NCI-H1436 treated with DMSO at 0.1 percent for 48 hours (cell line): ENCODE measurements at places on chromosomes 6 and 20.

- no peak for DNase-seq
These were observed 10.1 kb upstream of the GMEB2 start for GRCh38 chr20:63636752-63637628.

GRCh38 chr20:63108247-63108646 lies 101.5 kb upstream of the BHLHE23 start:
- DNase-seq, result no peak

GRCh38 chr6:2135401-2135800 lies 110.0 kb downstream of the GMDS start:
- no peak for DNase-seq

DNA sequence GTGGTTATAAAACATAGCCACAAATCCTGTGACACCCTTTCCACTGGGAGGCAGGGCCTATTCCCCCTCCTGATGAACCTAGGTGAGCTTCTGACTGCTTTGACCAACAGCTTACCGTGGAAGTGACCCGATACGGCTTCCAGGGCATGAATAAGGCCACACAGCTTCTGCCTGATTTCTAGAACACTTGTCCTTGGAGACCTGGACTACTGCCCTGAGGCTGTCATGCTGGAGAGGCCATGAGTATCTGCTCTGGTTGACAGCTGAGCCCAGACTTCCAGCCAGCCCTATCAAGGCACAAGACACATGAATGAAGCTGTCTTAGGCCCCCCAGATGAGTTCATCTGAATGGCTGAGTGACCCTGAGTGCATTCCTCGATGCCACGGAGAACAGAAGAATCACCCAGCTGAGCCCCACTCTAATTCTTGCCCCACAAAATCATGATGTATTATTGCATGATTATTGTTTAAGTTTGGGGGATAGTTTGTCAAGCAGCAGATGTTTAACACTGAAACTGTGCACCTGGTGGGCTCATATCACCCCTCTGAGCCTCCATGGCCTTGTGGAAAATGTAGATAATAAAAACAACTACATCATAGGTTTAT lies 16.6 kb downstream of the TP53RK start:
- DNase-seq, result no peak

DNA sequence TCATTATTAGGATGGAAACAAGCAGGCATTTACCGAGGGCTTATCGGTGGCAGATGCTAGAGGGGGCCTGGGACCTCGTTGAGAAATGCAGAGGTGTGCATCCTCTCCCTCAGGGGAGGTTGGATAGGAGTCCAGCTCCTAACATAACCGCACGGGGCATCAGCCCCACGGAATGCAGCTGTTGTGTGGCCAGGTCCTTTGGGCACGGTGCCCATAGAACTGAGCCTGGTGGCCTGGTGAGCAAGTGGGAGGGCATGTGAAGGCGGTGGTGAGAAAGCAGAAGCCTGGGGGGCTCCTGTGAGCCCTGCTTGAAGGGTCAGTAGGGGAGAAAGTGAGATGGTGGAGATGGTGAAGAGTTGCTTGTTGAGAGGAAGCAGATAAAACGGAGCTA lies 143.7 kb downstream of the CDH26 start:
- DNase-seq, result no peak

- DNase-seq, result no peak
These were observed 41.0 kb downstream of the METTL24 start for GRCh38 chr6:110317189-110317588.

GRCh38 chr6:38167598-38167997 lies 348.1 kb downstream of the ZFAND3 start:
- DNase-seq, result no peak

DNA sequence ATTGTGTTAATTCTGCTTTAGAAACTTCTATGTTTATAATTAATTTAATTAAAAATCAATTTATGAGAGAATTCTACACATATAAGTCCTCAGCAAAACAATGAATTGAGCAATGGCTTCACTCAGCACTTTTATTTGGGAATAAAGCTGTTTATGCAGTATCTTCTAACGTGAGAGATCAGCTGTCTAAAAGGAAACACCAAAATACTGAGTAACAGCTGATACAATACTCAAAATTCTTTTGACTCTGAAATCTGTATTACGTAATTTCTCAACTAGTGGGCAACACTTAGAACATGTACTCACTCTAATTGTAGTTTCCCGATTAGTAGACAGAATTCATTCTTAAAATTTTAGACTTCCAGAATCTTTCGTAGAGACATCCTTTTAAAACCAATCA lies 49.8 kb downstream of the MAP3K7 start:
- DNase-seq, result no peak

- no peak for DNase-seq
These were observed 7.7 kb upstream of the TMEM181 start for GRCh38 chr6:158552055-158552795.

- no peak for DNase-seq
These were observed 241.0 kb downstream of the DLL1 start for GRCh38 chr6:170049641-170050561.

DNA sequence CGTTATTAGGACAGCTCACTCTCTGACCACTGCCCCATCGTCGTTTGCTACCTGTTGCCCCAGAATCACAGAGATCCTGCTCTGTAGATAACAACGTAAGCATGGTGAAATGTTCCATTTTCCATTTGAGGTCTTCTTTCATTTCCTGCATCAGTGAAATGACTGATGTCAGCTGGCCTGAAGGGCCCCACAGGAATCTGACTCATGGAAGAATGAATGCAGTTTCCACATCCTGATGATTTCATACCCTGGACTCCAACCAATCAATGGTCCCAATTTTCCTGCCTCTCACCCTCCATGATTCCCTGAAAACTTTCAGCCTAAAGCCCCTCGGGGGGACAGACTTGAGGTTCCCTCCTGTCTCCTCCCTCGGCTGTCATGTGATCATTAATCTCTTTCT lies 394.4 kb upstream of the CDH4 start:
- no peak for DNase-seq

GRCh38 chr6:145453376-145453775 lies 281.9 kb downstream of the EPM2A start:
- no peak for DNase-seq

GRCh38 chr6:16124198-16125180 lies 4.4 kb upstream of the MYLIP start:
- DNase-seq, result no peak

DNA sequence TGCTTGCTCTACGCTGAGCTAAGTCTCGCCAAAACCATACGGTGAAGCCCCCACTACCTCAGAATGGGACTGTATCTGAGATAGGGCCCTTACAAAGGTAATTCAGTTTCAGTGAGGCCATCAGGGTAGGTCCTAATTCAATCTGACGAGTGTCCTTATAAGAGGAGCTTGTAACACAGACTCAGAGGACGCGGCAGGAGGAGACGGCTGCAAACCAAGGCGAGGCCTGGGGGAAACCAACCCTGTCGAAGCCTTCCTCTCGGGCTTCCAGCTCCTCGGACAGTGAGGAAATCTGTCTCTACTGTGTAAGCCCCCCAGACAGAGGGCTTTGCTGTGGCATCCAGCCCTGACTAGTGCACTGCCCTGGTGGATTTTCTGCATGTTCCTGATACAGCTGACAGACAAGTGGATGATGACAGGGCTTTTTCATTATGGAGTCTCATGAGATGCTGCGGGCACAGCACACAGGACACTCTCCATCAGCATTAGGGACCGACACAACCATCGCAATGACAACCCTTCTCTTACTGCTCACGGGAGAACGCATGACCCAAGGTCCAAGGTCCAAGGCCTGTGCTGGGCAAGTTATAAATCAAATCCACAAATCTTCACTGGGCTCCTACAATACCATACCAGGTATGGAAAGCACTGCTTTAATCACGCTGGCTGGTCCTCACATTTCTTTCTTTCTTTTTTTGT lies 48.2 kb downstream of the SSR1 start:
- no peak for DNase-seq

DNA sequence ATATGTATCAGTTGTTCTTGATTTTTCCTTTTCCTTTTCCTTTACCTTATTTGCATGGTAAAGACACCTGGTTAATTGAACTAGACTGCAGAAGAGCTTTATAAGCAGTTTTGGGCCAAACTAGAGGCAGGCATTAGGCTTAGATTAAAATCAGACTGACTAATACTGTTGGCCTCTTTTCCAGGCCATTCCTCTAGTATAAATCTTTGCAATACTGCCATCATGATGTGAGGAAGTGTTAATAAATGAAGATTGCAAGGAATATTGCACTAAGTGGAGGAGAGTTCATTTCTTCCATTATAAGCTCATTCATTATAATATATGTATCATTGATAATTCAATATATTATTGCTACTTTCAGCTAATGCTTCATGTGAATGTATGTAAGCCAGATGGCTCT lies 163.8 kb downstream of the MMUT start:
- no peak for DNase-seq

DNA sequence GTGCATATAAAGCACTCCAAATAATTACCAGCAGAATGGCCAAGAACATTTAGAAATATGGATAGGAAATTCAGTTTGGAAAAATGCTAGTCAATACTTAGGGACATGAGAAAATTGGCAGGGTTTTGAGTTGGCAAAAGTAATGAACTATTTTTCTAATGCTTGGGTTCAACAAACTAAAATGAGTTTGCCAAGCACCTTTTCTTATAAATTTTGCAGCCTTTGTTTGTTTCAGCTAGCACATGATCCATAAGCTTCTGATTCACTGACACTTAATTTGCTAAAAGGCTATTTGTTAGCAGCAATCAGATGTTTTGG lies 324.8 kb downstream of the QKI start:
- DNase-seq, result no peak

DNA sequence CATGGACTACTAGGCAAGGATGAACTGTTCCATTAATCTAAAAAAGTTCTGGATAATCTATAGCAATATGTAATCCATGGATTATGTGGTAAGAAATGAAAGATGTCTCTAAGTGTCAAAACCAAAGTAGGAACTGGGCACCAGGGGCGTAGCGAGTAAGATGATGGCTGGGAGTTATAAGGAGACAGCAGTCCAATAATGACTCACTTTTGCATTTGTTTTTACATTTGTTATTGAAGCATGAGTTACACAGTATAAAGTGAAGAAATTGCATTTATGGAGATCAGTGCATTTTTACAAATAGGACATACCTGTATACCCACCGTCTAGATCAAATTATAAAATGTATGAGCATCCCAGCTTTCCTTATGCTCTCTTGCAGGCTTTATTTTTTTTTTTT lies 878.5 kb upstream of the MAP3K7 start:
- no peak for DNase-seq

DNA sequence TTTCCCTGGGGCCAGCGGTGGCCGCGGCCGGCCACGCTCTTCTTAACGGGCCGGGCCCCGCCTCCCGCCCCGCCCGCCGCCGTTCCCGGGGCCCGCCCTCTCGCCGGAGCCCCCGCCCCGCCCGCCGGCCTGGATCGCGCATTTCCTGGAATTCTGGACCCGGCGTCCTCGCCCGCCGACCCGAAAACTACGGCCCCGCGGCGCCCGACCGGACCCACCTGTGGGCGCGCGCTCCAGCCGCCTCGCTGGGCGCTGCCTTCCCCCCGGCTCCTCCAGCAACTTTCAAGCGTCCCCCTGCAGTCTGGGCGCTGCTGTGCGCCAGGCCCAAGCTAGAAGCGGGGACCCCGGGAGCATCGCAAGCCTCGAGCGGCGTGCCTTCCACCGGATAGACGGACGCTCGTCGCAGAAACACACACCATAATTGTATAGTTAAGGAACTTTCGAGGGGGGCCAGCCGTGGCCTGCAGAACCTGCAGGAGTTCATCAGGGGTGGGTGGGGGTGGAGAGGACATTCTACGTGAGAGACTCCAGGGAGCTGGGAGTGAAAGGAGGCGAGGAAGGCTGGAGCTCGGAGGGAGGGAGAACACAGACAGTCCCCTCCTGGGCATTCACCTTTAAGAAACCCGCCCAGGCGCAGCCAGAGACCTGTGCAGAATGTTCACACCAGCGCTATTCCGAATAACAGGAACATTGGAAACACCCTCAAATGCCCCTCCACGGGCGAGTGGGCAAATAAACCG lies at the start of gene ADA:
TSS of gene ADA (minus strand) at position 16 of the 740 bp plus-strand sequence. CDS start 92 bp downstream, outside the sequence.
- DNase-seq, result no peak

DNA sequence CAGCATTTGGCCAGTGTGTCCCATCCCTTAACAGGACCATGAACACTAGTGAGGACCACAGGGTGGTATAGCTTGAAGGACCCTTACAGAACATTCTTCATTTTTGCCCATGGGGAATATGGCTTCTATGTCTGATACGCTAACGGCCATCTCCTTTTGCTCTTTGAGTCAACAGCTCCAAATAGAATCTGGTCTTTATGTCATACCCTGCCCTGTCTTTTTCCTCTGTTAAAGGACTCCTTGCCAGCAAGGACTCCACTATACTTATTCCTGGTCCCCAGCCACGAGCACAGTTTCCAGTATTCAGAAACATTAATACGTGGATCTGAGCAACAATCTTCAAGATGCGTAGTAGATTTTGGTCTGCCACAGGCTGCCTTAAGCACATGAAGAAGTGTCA lies 22.5 kb downstream of the SERPINB1 start:
- no peak for DNase-seq

- DNase-seq, result no peak
These were observed 319.0 kb downstream of the HACE1 start for GRCh38 chr6:104540743-104541142.

DNA sequence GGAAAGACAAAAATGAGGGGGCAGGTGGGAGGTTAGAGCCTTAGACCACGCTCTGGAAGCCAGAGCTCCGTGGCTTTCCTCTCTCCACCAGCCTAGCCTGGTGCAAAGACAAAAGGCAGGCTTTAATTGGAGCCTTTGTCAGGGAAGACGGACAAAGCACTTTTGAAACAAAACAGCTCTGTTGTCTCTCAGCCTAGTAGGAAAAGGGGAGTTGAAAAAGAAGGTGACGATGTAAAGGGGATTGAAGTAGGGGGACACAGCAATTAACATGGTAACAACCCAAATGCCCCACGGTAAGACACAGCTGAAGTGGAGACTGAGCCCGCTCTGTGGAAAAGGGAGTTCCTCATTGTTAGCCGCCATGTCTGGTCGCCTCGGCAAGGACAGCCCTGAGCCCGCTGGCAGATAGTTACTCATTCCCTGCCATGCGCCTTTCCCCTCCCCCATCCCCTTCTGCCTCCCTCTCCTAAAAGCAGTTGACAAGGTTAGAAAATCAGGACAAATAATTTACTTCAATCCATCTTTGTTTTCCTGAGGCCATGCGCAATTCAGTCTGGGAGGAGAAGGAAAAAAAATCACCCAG lies 93.0 kb downstream of the TCP11 start:
- no peak for DNase-seq

DNA sequence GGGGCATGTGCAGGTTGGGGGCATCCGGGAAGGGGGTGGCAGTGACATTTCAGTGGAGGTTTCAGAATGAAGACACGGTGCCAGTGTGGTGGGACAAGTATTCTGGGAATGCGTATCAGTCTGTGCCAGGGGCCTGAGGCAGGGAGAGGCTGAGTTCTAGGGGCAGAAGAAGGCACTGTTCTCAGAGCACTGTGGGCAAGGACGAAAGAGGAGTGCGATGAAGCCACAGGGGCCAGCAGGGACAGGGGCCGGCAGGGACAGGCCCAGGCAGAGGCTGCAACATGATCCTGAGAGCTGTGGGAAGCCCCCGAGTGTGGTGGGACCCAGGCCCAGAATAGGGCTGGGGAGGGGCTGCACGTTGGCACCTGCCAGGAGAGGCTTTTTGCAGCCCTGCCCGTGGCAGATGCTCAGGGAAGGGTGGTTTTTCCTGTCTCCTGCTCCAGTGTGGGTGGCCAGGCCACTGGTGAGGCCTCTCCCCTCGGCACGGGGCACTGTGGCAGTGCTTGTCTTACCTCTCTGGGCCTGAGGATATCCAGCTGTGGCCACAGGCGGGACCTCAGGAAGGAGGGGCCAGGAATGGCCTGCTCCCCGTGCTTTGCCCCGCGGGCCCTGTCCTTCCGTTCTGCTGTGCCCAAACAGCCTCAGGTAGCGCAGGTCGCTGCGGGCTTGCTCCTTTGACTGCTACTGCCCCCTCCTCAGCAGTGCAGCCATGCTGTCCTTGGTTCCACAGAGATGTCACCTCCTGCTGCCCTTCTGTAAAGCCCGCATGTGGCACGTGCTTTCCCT lies 10.0 kb downstream of the ENTPD6 start:
- no peak for DNase-seq

GRCh38 chr20:63264519-63264918 lies 8.1 kb upstream of the ARFGAP1 start:
- no peak for DNase-seq
